ENCODE measurements at places on chromosomes 12 and 14. TPM values are rescaled to one million over a fixed set of nuclear protein-coding genes. Genes with fewer than 3 reads are reported as not detected.
A peak's percentile ranks its signal among the peaks of the same experiment; 100 is the strongest.

LMNTD1 gene
- total RNA-seq: not detected

DNA sequence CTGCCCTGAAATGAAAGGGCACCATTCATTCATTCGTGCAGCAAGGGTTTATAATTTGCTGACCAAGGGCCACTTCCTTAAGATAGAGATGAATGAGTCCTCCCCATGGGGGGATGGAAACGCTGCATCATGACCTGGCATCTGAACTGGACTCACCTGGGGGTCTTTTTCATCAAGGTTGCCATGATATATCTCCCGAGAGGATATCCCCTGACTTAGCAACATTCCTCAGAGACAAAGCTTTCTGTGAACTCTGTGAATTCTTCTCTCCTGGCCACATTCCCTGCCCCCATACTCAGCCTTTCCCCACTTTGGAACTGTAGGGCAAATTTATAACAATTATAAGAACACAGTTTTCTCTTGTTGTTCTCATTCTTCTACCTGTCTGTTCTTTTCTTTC is 30.8 kb downstream of the SRRM4 start:
- no peaks in the 10 kb centered on the region for H3K4me1 ChIP-seq
- no peaks in the 10 kb centered on the region for H3K27me3 ChIP-seq
- no peak for DNase-seq
- no peak overlapping the region for H3K27ac ChIP-seq

TSPAN19 gene
- not detected for total RNA-seq

DNA sequence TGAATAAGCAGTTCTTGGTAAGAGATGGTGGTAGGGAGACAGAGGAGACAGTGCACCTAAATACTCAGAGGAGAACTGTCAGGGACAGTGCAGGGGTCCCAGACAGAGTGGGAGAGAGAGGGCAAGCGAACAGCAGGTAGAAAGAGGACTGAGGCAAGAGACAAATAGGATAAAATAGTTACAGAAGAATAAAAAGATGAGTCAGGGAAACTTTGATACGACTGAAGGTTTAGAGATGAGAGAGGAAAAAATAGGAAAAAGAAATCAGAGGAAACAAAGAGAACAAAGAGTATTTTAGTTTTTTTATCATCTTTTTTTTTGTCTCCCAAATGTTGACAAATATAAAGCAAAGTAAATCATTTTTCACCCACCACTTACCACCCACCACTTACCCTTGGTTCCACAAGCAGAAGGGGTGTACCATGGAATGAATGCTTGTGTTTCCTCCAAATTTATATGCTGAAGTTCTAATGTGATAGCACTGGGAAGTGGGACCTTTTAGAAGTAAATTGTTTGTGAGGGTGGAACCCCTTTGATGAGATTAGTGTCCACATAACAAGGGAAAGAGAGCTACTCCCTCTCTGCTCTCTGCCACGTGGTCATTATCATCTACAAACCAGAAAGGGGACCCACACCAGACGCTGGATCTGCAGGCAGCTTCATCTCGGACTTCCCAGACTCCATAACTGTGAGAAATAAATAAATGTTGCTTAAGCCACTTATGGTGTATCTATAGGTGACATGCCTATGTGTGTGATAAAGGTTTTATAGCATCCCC is 292.1 kb downstream of the BTG1 start:
- no peaks in the 10 kb centered on the region for H3K36me3 ChIP-seq
- peaks cover 8% of the 10 kb centered on the region for H3K4me1 ChIP-seq
- DNase-seq: no peak
- H3K27me3 ChIP-seq: no peaks in the 10 kb centered on the region
- no peak overlapping the region for H3K4me3 ChIP-seq

- no peaks in the 10 kb centered on the region for H3K27me3 ChIP-seq
- H3K36me3 ChIP-seq: no peaks in the 10 kb centered on the region
- no peak for DNase-seq
- no peak overlapping the region for H3K4me3 ChIP-seq
These were observed 364.1 kb upstream of the E2F7 start for GRCh38 chr12:77429426-77429825.

DNA sequence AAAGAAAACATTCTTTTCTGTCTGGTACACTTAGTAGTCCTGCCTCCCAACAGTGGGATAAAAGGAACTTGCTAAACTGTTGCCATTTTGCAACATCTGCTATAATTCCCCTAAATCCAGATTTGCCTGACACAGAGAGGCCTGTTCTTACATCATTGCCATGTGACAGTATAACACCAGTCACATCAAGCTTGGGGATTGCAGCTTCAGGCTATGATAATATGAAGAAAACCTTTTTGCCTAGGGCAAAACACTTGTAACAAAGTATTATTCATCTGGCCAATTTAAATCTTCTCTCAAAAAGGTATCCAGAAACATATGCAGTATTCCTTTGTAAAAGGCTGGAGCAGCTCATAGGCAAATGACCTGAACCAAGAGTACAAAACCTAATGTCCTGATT is 80.9 kb upstream of the OTX2 start:
- H3K27ac ChIP-seq: no peak overlapping the region
- H3K4me3 ChIP-seq: no peak overlapping the region
- peaks cover 5% of the 10 kb centered on the region for H3K27me3 ChIP-seq
- H3K4me1 ChIP-seq: no peaks in the 10 kb centered on the region

CCDC177 gene
- total RNA-seq: not detected

DNA sequence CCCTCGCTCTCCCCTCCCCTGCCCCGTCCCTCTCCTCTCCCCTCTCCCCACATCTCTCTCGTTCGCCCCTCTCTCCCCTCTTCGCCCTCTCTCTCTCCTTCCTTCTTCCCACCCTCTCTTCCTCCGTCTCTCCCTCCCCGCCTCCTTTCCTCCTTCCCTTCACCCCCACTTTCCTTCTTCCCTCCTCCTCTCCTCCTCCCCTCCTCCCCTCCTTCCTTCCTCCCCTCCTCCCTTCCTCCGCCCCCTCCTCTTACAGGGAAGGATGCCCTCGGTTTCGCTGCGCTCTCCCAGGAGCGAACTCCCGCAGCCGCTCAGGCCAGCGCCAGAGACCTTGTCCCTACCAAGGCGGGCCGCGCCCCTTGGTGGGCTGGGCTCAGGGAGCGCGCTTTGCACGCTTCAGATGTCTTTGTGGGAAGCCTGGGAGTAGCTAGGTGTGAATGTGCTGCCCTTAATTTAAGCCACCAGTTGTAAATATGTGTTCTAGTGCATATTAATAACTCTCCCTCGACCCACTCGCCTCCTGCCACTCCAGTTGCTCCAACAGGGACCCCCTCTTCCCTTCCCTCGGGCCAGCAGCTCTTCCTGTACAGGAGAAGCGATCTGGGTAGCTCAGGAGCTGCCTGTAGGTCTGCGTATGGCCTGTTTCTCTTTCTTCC is 13.3 kb upstream of the MAP3K9 start:
- no peaks in the 10 kb centered on the region for H3K27me3 ChIP-seq
- H3K4me3 ChIP-seq: peak overlapping the region; percentile 73
- peaks cover 13% of the 10 kb centered on the region for H3K4me1 ChIP-seq
- H3K36me3 ChIP-seq: no peaks in the 10 kb centered on the region
- peak overlapping the region; percentile 14 for H3K27ac ChIP-seq
- DNase-seq: no peak

GRCh38 chr14:61174987-61175386 is 106.2 kb downstream of the TMEM30B start:
- no peaks in the 10 kb centered on the region for H3K27me3 ChIP-seq
- H3K27ac ChIP-seq: no peak overlapping the region
- H3K4me1 ChIP-seq: peaks cover 9% of the 10 kb centered on the region
- DNase-seq: no peak
- H3K36me3 ChIP-seq: no peaks in the 10 kb centered on the region
- no peak overlapping the region for H3K4me3 ChIP-seq

GRCh38 chr12:116146386-116146785 is 131.1 kb downstream of the MED13L start:
- H3K27me3 ChIP-seq: no peaks in the 10 kb centered on the region
- no peaks in the 10 kb centered on the region for H3K36me3 ChIP-seq
- no peak overlapping the region for H3K4me3 ChIP-seq
- peaks cover 52% of the 10 kb centered on the region for H3K4me1 ChIP-seq

DNA sequence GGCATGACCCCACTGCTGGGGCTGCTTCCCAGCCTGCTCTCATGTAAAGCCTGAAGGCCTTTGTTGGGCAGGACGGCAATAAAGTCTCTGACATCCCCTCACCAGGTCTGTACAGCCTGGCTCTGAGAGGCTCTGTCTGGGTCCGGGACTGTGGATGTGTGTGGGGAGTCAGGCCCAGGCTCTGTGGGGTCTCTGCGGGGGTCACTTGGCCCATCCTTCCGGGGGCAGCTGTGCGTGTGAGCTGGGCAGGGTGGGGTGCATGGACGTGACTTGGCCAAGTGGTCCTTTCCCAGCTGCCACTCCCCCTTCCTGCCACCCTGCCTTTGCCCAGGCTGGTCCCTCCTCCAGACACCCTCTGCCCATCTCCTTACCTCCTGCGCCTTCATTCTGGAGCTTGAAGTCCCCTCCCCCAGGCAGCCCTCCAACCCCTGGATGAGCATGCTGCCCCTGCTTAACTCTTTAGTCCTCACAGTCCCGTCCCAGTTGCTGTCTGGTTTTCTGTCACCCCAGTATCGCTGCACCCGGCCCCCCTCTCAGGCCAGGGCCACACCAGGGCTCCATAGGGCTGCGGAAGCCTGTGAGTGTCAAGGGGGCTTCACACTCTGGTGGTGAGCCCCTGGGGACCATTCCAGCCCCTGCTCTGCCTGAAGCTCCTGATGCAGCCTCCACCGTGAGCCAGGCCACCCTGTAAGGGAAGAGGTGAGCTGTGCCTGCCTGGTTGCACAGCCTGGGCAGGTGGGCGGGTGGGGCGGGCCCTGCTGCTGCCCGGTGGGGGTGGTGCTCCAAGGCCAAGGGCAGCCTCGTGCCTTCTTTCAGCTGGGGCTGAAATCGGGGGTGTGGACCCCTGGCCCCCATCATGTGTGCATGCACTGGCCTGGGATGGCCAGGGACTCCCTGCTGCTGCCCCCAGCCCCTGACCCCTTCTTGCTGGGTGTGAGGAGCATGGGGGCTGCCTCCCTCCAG is 25.5 kb upstream of the KIF26A start:
- no peaks in the 10 kb centered on the region for H3K27me3 ChIP-seq
- H3K27ac ChIP-seq: no peak overlapping the region
- DNase-seq: no peak
- H3K4me1 ChIP-seq: no peaks in the 10 kb centered on the region

B4GALNT3 gene
- total RNA-seq: 2.1 TPM

DNA sequence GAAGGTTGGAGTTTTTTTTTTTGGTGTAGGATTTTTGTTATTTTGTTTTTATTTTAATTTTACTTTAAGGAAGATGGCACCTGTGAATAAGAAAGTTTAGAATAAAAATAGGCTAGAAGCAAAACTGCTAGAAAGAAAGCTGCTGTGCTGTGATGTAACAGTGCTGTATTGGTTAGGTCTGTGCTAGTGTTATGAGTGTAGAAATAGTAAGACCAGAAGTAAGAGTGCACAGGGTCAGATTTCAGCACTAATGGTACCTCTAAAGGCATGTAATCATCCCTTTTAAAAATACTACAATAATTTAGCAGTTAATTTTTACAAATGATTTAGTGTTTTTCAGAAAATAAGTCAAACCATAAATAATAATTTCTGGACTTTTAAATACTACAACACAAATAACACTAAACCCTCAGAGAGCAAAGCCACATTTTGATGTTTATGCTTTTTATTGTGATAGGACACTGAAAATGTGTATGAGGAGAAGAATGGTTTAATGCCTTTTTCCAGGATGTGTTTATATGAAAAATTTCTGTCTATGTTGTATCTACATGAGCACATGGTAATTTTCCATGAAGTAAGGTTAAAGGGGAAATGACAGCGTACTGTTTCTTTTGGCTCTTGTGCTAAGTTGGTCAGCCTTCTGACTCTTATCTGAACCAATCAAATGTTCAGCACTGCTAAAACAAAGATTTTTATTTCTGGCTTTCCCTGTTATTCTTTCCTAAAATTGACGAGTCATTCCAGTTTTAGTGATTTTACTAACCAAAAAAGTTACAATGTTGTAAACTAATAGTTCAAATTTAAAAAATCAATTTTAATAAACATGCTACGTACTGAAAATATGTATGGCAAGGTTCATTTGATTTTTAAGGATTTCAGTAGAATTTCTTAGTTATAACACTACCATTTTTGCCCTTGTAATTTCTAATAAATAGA is 96.1 kb downstream of the PPHLN1 start:
- DNase-seq: no peak
- H3K36me3 ChIP-seq: no peaks in the 10 kb centered on the region
- H3K27ac ChIP-seq: no peak overlapping the region
- no peaks in the 10 kb centered on the region for H3K27me3 ChIP-seq
- H3K4me3 ChIP-seq: no peak overlapping the region

TAS2R14 gene
- total RNA-seq: 2.2 TPM

BIN2 gene
- total RNA-seq: 221 TPM

DNA sequence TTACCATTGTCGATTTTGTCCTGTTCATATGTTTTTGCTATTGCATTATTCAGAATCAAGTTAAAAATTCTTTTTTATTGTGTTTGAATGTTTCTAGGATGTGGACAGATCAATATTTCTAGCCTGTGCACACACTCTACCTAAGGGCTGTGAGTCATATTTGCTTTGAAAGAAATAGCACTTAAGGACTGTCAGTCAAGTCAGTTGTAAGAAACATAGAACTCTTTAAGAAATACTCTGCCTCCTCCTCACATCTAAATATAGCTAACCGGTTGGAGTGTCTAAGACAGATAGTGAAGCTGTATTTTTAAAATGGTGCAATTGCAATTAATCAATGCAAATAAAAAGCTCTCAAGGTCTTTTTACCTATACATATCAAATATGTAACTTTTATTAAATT is 17.9 kb upstream of the MGST1 start:
- no peaks in the 10 kb centered on the region for H3K36me3 ChIP-seq
- no peaks in the 10 kb centered on the region for H3K27me3 ChIP-seq
- no peak for DNase-seq
- H3K4me1 ChIP-seq: no peaks in the 10 kb centered on the region
- no peak overlapping the region for H3K27ac ChIP-seq
- no peak overlapping the region for H3K4me3 ChIP-seq

- no peak for DNase-seq
- H3K27ac ChIP-seq: no peak overlapping the region
- H3K36me3 ChIP-seq: no peaks in the 10 kb centered on the region
- no peak overlapping the region for H3K4me3 ChIP-seq
- no peaks in the 10 kb centered on the region for H3K27me3 ChIP-seq
- no peaks in the 10 kb centered on the region for H3K4me1 ChIP-seq
These were observed 155.1 kb downstream of the CEP83 start for GRCh38 chr12:94304566-94305061.

GRCh38 chr14:61197416-61197815 is 83.7 kb downstream of the TMEM30B start:
- H3K36me3 ChIP-seq: no peaks in the 10 kb centered on the region
- H3K27ac ChIP-seq: no peak overlapping the region

AJUBA gene
- 3.9 TPM for total RNA-seq

Data from CD4-positive, alpha-beta memory T cell (primary cell).